ENCODE measurements at places on chromosomes 3 and 15.

- DNase-seq, result no peak
These were observed 534.4 kb downstream of the EPHB1 start for GRCh38 chr3:135329479-135329878.

DNA sequence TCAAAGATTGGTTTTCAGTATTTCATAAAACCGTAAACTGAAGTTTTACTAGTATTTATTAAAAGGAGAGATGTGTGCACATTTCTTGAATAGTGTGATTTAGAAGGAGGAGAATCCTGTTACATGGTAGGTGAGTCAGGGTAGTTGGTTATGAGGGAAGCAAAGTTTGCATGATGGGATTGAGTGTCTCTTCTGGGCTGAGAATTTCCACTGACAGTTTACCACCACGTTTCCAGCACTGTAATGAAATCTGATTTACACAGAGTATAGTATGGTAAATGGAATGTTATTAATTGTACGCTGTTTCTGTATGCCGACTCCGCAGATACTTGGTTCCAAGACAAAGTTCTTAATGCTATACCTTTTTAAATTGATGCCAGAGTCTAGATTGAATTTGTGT, 1.6 kb downstream of the NECTIN3 start:
- DNase-seq, result no peak

- no peak for DNase-seq
These were observed 6.2 kb downstream of the SCAANT1 start for GRCh38 chr3:63905731-63906620.

DNA sequence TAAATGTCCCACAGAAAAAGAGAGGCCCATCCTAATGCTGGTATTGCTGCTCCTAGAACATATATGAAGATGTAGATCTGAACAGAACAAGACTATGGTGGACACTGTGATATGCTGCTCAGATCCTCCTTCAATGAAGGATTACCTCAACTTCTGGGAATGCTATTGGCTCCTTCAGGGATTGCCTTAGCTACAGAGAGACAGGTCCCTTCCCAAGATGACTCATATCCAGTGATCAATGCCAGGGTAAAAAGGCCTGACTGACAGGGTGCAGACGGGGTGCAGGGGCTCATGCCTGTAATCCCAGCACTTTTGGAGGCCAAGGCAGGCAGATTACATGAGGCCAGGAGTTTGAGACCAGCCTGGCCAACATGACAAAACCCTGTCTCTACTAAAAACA, 20.5 kb upstream of the STAG1 start:
- DNase-seq, result no peak

GRCh38 chr3:89955156-89955555, 847.7 kb downstream of the EPHA3 start:
- no peak for DNase-seq

DNA sequence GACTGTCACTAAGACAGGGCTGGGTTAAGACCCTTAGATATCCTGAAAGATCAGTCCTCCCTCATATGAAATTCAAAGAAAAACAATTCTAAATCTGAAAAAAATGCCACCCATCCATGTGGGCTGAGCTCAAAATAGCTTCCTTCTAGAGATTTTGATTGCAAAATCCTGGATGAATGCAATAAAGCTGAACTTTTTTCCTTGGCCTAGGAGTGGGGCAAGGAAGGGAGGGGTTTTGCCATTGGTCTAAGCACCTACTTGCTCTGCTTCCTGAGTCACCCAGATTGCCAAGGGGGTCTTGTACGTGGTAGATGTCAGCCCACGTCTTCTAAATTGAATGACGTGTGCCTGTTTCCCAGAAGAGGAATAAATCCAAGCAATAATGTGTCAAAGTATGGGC, 15.3 kb upstream of the SMAD3 start:
- DNase-seq, result no peak

DNA sequence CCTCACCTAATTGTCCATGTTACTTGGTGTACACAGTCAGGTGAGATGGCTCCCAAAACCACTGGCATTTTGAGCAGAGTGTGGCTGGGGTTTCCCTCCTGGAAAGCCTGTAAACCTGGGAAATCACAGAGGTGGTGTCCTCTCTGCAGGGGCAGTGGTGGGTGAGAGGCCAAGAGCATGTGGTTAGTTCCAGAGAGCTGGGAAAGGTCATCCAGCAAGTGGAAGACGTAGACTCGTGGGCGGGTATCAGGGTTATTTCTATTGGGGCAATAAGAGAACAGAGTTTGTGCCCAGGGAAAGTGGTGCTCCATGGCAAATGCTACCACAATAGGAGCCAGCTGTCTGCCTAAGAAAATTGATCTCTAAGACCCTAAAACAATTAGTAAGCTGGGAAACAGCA, 44.6 kb upstream of the LIMD1 start:
- DNase-seq, result no peak

- no peak for DNase-seq
These were observed 738.3 kb upstream of the CFAP20DC start for GRCh38 chr3:59788133-59788532.

- no peak for DNase-seq
These were observed 30.2 kb downstream of the KCNAB1 start for GRCh38 chr3:156150434-156151066.

DNA sequence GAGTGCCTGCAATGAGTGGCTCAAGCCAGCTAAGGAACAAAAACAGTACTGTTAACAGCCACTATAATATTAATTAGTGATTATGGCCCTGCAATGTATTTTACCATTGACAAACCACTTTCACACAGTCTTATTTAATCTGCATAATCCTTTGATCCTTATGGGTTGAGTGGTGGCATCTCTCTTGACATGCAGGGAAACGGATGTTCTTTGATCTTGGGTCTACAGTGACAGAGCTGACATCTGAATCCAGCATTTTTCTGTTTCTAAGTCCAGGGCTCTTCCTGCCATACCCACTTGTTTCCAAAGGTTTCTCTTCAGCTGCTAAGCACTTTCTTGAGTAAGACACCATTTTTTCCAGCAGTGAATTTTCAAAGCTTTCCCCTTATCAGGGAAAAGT, 277.7 kb upstream of the ROPN1 start:
- DNase-seq, result no peak

DNA sequence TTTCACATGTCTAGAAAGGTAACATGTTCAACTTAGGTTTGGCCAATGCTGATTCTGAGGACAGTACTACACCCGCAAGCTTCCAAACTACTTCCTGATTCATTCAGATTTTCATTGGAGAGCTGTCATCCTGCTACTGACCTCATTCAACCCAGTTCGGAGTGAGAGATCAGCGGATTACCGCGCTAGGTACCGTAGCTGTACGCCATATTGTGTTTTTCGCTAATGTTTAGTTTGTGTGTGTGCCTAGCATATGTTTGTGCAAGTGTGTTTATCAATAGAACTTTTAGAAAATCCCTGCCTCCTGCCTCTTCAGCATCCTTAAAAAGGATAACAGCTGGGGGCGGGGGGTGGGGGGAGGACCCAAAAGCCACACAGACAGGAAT, 1.1 kb downstream of the ZBTB20 start:
- DNase-seq, result peak; percentile 15

DNA sequence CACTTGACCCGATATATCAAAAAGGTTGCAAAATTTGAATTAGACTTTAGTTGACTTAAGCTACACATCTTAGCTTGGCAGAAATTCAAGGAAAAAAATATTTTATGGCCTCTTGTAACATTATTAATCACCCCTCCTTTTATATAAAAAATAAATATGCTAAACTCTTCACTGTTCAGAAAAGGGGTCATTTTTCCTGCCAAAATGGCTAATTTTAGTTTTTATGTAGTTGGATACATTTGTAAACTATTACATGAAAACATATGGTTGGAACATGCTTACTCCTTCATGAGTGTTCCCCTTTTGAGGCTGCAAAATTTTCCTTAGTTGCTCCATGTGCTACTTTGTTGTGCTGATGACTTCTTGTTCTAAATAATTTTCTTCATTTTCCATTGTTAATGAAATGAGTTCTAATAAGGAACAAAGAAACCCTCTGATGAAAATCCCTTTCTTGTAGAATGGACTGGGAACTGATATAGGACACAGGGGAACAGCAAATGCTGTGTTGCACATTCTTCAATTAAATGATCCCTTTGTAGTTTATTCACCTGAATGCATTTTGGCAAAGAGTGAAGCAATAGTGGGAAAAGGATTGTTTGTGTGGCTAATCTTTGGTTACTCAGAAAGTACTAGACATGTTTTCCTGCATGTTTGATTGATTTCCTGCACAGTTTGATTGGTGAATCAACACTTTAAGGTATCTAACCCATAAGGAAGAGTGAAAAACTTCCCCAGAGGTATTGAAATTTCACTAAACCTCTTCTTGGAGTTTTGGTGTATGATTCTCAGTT, 349.3 kb downstream of the TIGIT start:
- DNase-seq, result no peak

DNA sequence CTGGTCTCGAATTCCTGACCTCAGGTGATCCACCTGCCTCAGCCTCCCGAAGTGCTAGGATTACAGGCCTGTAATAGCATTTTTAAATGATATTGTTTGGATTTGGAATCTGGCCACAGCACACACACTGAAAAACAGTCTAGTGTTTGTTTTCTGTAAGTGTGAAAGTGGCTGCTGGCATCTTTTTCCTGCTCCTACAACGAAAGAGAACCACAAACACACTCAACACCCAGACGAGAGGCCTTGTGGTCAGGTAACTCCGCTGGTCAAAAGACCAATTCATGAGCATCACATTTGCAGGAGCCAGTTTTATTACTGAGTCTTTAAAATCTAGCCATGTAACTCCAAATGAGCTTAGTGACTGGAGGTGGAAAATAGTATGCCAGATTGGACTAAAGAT, 50.2 kb downstream of the IMPG2 start:
- DNase-seq, result no peak

DNA sequence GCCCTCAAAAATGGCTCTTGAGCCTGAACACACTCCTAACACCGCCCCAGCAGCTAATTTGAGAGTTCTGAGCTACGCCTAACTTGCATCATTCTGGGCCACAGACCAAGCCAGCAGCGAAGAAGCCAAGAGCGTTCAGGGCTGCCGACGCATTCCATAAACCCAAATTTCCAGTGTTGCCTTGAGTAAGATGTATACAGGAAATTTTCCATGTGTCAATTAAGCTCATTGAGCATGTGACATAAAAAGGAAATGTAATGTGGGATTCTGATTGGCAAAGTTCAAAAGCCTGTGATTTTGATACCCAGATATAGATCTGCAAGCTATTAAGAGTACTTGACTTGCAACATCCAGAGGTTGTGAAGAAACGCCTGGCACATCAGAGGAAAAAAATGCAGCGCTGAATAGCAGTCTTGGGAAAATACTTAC, 148.6 kb upstream of the NR2F2 start:
- DNase-seq, result no peak

- DNase-seq, result no peak
These were observed 29.6 kb downstream of the STAC start for GRCh38 chr3:36409862-36410261.

- DNase-seq, result no peak
These were observed 39.6 kb downstream of the MAP3K13 start for GRCh38 chr3:185402561-185402960.

GRCh38 chr15:52567871-52568600, 794 bp downstream of the ARPP19 start:
- no peak for DNase-seq

DNA sequence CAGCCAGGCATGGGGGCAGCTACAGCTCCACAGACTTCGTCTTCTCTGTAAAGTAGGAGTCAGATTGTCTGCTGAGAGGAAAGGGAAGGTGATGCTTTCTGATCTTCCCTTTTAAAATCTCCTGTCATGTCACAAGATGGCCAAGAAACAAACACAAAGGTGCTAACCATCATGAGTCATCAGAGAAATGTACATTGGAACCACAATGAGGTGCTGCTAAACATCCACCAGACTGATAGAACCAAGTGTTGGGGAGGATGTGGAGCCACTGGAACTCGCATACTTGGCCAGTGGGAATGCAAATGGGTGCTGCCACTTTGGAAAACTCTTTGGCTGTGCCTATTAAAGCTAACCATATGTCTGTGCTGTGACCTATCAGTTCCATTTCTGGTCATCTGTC, 268.8 kb downstream of the SLCO3A1 start:
- peak; percentile 20 for DNase-seq

DNA sequence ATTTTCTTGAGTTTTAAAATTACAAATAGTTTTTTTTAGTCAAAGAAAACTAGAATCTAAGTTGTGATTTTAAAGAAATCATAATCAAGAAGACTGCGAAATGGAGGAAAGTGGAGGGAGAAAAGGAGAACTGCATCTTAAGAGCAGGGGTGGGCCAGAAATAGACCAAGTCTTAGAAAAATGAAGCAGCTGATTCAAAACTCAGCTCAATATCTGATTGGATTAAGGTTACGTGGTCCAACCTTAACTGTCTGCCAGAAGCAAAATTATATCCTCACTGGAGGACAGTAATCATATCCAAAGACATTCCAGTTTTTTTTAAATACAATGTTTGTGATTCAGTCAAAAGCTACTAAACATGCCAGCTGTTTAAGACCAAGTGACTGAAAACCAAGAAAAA, 41.4 kb downstream of the CHSY1 start:
- DNase-seq, result no peak

- no peak for DNase-seq
These were observed 37.8 kb upstream of the BCL6 start for GRCh38 chr3:187783098-187783497.

GRCh38 chr15:90031231-90031791, 30.2 kb downstream of the ZNF710 start:
- DNase-seq, result peak; percentile 66

GRCh38 chr15:38028869-38029268, 94.4 kb downstream of the TMCO5A start:
- DNase-seq, result no peak

GRCh38 chr15:45384700-45385099, 6.4 kb upstream of the GATM start:
- no peak for DNase-seq

GRCh38 chr3:4448187-4448586, 18.9 kb downstream of the SUMF1 start:
- DNase-seq, result no peak

GRCh38 chr15:34331809-34332208, 5.8 kb downstream of the SLC12A6 start:
- DNase-seq, result no peak

GRCh38 chr3:119409844-119410243, 53.6 kb downstream of the TMEM39A start:
- no peak for DNase-seq

DNA sequence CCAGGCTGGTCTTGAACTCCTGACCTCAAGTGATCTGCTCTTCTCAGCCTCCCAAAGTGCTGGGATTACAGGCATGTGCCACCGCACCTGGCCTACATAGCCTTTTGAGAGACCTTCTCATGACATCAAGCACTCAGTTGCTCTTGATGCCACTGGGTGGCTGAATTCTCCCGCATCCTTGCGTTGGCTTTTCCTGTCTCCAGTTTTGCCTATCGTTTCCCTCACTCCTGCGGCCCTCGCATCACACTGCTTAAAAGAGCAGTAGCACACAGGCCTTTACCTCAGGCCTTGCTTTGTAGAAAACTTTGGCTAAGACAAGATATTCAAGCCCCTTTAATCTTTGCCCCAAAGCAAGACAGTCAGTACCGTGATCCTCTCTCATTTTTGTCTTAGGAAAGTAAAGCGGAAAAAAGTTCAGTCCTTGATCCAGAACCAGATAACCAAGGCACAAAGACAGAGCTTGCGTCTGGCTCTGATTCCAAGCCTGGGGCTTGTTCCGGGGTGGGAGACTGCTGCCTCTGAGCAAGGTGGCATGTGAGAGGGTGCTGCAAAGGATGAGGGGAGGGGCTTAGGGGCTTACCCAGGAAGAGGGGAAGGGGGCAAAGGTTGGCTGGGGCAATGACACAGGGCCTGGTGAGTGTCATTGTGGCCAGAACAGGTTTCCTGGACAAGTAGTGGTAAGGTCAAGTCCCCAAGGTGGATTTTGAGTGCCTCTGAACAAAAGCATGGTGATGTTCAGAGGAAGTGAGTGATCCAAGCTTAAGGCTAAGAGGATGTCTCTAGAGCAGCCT, 175.0 kb upstream of the TLE3 start:
- DNase-seq, result no peak

Data from T-helper 2 cell (primary cell).